ENCODE measurements at places on chromosomes 1 and 21. TPM values are rescaled to one million over a fixed set of nuclear protein-coding genes. Genes with fewer than 3 reads are reported as not detected.

The DYNLT5 gene
- 1.1 TPM for total RNA-seq

The AIRE gene
- not detected for total RNA-seq

The IL19 gene
- total RNA-seq: not detected

The PLPPR5 gene
- not detected for total RNA-seq

The LIN9 gene
- total RNA-seq: 5.8 TPM

The PDE4B gene
- 156 TPM for total RNA-seq

DNA sequence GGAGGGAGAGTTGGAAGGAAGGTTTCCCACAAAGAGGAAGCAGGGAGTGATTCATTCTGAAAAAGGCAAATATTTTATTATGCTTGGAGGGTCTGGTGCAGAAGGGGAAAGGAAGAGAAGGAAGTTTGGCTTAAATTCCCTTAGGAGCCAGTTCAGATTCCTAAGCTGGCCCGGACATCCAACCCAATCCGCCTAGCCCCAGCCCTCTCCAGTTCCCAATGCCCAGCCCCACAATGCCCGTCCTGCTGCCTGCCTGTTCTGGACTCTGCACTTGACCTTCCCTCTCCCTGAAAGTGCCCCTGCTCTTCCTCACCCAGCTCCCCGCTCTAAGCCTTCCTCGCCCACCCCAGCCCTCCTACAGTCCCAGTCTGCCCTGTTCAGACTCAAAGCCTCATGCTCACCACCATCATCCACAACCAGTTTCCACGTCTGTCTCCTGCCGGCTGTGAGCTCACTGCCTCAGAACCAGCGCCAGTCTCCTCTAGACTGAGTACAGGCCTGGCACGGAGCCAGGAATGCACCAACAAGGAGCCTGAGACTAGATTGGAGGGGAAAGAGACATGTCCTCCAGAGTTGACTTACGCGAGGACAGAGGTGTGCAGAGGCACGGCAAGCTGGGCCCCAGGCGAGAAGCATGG is 18.9 kb downstream of the CAPN2 start:
- peak; percentile 90 for DNase-seq

- no peak for DNase-seq
These were observed 33.3 kb downstream of the ZNF281 start for GRCh38 chr1:200376528-200376927.

DNA sequence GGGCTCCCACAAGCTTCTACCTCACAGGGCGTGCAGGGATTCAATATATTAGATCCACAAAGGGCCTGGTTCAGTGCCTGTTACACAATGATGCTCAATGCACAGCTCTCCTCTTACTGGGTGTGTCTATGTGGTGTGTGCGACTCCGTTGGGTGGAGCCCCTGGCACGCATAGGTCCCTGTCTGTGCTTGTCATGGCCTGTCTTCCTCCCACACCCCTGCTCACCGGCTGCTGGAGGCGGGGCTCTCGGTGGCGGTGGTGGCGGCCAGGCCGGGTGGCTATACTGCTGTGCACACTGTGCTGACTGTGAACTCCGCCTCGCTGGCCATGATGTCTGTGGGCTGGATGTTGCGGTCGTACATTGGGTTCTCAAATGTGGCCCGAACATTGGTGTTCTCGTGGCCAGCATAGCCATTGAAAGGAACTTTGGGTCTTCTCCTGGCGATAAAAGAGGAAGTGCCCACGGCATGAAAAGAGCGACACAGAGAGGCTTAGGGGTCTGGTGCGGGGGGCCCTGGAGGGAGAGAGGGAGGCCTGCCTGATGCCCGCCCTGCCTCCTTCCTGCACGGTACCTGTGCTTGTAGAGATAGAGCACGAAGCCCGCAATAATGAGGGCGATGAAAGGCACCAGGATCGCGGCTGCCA is 46.9 kb downstream of the ZSCAN20 start:
- DNase-seq: no peak

DNA sequence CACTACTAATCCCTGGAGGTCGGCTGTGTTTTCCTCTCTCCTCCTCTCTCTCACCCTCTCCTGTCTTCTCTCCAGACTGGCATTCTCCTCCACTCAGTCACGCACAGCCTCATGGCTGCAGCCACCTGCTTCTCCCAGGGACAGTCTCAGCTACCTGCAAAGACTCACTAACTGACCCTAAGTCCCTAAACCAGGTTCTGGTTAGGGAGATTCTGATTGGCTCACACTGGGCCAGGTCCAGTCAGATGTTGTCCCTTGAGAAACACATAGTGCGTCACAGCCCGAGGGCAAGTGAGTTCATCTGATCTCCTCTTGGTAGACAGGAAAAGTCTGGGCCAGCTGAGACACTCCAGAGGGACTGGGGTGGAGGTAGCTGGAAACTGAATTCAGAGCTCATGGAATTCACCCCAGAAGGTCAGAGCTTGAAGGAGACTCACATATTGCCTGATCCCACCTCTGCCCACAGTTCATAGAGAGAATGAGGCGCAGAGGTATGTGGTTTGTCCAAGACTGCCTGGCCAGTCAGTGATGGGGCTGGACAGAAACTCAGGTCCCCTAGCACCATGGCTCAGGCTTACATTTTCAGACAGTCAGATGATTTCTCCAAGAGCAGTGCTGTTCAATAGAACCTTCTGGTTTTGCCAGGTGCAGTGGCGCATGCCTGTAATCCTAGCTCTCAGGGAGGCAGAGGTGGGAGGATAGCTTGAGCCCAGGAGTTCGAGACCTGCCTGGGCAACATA is 40.4 kb upstream of the RPL11 start:
- peak; percentile 41 for DNase-seq

DNA sequence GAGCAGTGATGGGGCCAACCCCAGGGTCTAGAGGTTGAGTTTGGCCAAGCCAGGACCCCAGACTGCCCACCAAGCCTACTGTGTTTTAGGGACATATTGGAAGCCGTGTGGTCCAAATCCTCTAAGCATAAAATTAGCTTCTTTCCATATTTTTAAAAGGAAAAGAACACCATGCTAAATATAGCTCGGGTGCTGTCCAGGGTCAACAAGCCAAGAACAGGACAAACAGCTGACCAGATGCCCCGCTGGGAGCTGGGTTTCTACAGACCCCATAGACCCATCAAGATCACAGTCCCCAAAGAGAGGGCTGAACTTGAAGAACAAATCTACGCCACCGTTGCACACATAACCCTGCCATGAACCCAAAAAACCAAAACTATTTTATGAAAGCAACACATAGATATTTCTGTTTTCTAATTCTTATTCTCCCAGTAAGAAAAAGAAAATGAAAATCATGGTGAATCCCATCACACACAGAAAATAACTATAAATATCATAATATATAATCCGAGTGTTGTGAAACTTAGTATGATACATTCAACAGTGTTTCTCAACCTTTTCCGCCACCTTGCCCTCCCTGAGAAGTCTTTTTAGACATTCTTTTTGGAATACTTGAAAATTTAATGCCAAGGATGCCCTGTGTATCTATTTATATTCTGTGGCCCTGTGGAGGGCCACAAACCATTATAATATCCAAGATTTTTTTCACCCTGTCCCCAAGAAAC is 36.2 kb upstream of the FHAD1 start:
- DNase-seq: no peak

DNA sequence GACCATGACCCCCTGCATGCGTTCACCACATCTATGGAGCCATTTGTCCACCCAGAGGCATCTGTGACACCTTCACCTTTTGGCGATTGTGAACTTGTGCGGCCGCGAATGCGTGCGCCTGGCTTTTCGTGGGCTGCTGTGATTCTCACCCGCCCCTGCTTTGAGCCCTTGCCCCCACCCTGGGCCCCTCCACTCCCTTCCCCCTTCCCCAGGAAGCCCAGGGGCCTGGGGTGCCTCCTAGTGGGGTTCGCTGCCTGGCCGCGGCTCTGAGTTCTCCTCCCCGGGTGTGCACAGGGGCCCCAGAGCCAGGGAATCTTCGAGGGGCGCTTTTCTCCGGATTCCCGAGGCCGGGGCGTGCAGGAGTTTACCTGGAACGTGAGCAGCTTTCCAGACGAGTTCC is 97.9 kb upstream of the ACTRT2 start:
- no peak for DNase-seq

- no peak for DNase-seq
These were observed 4.1 kb downstream of the DDOST start for GRCh38 chr1:20657024-20657423.

DNA sequence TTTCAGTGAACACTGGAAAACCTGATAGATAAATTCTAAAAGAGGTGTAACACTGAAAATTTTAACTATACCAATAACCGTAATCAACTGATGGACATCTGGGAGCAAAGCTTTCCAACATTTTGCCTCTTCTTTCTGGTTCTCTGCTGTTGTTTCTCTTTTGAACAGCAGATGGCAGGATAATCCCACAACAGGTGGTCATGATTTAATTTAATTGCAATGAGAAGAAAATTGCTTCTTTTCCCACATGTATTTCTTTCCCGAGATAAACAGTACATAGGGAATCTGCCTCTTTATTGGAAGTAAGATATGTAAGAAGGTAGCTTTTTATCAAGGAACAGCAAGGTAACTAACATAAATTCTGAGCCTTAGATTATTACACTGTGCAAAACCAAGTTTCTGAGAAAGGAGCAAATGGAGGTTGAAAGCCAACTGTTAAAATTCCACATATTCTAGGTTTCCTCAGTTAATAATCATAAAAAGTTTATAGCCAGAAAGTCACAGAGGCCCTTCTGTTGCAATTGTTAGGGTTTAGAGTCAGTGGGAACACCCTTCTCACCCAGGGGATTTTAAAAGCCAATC is 72.9 kb downstream of the RPS6KA1 start:
- DNase-seq: peak; percentile 80

GRCh38 chr1:8989821-8990220 is 36.4 kb downstream of the SLC2A7 start:
- no peak for DNase-seq

GRCh38 chr1:184866991-184867788 is 107.1 kb downstream of the NIBAN1 start:
- DNase-seq: no peak

DNA sequence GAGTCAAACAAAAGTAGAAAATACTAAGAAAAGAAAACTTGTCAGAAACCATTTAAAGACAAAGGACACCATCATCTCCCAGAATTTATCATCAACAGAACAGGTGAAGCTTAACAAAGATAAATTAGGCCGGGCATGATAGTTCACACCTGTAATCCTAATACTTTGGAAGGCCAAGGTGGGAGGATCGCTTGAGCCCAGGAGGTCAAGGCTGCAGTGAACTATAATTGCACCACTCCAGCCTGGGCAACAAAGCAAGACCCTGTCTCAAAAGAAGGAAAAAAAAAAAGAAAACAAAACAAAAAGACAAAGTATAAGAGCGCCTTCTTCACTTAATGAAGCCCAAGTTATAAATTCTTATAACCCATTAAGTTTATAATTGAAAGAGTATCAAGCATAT is 25.6 kb downstream of the RERE start:
- no peak for DNase-seq

DNA sequence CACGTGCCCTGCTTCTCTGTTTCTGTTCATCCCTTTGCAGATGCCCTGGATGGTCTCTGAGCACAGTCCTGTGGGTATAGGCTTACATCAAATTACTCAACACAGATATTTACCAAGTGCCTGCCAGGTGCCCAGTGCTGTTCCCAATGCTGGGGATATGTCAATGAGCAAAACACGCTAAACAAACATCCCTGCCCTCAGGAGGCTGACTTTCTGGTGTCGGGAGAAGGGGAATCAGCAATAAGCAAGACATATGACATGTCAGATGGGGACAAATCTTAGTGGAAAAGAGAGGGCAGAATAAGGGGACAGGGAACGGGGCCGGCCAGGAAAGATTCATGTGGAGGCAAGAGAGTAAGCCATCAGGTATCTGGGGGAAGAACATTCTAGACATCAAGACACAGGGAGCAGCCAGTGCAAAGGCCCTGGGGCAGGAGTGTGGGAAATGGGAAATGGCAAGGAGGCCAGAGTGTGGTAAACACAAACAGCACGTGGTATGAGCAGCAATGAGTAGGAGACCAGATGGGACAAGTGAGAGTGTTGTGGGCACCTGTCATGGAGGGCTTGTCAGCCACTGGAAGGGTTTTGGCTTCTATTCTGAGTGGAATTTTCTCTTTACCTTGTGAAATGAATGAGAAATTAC is 160.2 kb upstream of the KAZN start:
- DNase-seq: no peak

DNA sequence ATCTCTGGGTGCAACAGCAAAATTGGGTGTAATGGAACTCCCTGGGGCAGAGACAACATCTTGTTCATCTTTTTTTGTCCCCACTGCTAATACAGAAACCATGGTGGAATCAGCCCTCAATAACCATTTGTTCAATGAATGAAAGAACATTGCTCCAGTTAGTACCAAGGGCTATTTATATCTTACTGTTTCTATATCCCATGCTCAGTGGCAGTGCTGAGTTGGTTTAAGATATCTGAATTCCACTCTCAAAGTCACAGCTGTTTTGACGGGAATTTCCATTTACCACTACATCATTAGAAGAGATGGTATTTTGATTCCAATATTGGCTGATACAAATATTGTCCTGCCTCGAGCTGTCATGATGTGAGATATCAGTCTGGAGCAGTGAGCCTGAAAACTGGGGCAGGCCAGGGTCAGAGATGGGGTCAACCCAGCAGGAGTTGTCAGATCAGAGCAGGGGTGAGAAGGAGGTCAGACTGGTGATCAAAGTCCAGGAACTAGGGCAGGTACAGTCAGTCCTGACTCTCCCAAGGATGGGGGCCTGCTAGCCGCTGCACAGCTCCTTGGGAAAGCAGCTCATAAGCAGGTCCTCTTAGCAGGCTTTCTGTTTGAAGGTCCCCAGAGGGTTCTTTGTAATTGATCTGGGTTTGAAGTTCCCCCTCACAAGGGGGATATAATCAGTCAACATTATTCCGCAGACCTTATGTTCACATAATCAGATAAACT is 5.8 kb upstream of the PHC2 start:
- DNase-seq: no peak

GRCh38 chr1:110765640-110766335 is 91.0 kb upstream of the KCNA3 start:
- peak; percentile 72 for DNase-seq

DNA sequence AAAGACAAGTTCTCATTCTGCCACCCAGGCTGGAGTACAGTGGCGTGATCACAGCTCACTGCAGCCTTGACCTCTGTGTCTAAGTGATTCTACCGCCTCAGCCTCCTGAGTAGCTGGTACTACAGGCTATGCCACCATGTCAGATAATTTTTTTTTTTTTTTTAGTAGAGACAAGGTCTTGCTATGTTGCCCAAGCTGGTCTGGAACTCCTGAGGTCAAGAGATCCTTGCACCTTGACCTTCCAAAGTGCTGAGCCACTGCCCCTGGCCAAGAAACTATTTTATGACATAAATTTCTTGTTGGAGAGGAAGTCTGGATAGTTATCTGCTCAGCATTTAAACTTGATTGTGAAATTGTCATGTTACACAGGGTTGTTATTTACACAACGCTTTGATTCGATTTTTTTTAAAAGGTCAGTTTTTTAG is 2.1 kb downstream of the SCCPDH start:
- no peak for DNase-seq
